NCI-H1694 treated with DMSO at 0.1 percent for 48 hours (cell line): ENCODE measurements at places on chromosomes 5 and 9.

- DNase-seq, result peak; percentile 60
These were observed 51.3 kb downstream of the SNX24 start for GRCh38 chr5:122896598-122897282.

DNA sequence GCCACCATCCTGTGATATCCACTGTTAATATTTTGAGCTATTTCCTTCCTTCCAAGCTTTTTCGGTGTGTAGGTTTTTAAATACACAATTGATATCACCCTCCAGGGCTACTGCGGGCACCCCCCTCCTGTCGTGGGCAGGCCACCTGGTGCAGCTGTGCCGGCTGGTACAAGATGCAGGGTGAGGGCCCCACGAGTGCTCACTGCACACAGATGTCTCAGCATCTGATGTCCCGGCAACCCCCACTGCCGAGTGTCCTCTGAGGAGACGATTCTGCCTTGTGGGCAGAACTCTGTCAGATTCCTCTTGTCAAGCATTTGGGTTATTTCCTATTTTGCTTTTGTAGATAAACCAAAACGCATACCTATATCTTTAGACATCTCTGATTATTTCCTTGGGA lies 25.1 kb downstream of the CACNA1B start:
- DNase-seq, result no peak

- peak; percentile 75 for DNase-seq
These were observed 53.5 kb upstream of the IL7R start for GRCh38 chr5:35803191-35803651.

DNA sequence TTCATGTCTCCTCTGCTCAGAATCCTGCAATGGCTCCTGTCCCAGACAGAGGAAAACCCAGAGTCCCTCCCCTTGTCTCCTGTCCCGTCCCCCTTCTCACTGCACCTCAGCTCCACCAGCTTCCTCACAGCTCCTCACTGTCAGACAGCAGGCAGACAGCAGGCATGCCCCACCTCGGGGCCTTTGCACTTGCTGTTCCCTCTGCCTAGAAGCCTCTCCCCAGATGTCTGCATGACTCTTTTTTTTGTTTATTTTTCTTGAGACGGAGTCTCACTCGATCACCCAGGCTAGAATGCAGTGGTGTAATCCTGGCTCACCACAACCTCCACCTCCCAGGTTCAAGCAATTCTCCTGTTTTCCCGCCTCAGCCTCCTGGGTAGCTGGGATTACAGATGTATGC lies 8.8 kb upstream of the SLC6A7 start:
- no peak for DNase-seq

DNA sequence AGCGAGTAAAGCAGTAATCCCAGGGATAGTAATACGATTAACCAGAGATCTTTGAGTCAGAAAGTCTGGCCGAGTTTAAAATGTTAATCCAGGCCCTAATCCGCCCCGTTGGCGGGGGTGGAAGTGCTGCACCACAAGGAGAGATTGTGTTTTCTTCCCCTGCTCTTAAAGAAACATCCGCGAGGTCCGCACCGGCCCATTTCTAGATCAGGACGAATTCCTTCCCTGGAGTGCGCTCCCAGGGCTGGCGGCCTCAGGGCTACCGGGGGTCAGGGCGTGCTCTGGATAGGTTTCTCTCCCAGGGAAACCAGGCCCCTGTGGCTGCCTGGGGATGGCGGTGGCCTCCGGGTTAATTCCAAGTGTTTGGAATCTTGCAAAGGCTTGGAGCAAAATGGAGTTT lies 9.3 kb upstream of the NEUROG1 start:
- no peak for DNase-seq

- no peak for DNase-seq
These were observed 71.0 kb downstream of the MED10 start for GRCh38 chr5:6307304-6307703.

DNA sequence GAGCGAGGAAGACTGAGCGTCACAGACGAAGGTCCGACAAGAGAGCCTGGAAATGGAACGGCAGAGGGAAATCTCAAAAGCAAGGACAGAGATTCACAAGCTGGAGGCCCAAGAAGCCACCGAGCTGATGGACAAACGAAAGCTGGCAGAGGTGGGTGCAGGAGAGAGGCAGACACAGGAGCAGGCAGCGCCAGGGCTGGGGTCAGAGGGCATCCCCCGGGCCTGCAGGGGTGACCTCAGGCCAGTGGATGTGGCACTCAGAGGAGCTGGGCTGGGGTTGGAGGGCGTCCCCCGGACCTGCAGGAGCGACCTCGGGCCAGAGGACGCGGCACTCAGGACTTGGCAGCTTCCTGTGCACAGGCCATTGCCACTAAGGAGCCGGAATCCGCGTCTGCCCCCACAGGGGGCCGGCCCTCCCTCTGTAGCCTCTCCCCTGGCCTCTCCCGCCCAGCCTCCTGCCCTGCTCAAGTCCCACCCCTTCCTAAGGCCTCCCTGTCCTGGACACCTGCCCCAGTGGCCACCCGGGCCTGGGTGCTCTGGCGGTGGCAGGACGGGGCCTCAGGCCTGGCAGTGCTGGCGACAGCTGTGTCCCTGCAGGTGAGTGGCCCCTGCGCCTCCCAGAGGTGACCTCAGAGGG lies 40.4 kb downstream of the EXD3 start:
- DNase-seq, result no peak

DNA sequence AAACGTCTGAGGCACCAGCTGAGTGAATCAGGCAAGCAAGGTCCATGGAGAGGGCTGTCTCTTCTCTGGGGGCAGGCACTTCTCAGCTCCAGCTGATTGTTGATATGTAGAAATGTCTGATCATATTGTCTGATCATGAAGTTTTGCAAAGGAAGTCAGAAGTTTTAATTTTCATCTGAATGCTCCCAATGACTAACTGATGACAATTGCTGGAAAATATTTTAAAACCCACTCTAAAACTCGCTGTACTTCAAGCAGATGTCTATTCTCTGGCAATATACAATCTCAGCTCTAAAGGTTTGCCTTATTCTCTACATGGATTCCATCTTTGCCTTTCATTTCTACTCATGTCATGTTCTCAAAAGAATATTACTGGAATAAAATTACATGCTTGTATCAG lies 12.7 kb downstream of the PLK2 start:
- no peak for DNase-seq

DNA sequence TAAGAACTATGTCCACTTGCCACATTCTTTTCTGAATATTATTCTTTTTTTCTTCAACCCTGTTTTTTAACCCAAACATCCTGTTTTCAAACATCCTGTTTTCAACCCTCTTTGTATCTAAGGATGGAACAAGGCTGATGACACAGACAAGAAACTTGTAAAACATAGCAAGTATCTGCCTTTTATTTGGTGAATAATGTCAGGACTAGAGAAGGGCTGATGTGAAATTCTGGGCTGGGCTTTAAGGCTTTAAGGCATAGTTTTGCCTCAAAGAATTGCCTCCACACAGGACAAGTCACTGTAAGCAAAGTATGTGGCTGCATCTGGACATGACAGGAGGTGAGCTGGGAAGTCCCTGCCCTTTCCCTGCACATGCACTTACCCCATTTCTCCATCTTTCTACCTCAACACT lies 42.5 kb upstream of the RIC1 start:
- DNase-seq, result no peak

- no peak for DNase-seq
These were observed 16.1 kb downstream of the C9orf50 start for GRCh38 chr9:129604766-129605163.

DNA sequence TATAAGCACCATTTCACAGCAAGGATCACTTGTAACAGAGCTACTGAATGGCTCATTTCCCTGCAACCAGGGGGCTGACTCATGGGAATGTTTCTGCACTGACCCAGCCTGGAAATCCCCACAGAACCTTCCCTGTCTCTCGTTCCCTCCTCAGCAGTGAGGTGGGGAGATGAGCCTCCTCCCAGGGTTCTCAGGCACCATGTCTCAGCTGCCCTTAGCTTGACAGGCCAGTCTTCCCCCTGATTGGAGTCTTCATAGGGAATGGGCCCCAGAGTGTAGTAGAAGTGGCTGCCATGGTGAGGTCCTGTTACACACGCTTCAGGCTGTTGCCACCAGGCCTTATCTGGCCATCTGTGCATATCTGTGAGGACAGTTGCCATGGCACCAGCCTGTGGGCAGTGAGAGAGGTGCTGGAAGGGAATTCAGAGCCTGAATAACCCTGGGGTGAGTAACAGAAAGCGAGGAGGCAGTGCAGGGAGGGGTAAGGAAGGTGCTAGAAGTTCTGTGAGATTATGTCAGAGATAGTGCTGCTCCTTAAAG lies 324.4 kb downstream of the ENC1 start:
- DNase-seq, result no peak

DNA sequence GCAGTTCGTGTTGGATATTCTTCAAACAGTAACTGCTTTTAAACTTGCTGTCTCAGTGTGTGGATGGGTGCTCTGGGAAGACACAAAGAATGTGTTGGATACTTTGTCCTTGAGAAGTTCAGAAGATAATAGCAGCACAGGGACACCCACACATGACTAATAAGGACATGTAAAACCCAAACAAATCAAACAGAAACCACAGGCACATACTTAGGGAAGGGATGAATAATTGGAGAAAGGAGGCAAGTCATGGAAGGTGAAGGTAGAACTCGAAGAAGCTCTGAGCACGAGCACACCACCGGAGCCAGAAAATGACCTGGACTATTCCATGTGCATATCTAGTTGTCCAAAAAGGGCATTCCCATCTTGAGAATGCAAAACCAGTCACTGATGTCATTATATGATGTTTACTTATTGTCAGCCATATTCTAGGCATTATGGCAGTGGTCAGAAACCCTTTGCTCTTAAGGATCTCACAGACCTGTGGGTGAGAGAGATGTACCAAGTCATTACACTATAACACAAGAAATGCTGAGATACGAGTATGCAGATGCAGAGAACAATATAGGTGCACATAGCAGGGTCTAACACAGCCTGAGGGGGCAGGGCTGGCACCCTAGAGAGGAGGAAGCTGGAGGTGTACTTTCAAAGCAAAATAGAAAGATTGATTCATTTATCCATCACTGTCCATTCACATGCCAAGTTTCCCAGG lies 152.9 kb downstream of the PIK3R1 start:
- no peak for DNase-seq

- DNase-seq, result no peak
These were observed 221.6 kb downstream of the MAT2B start for GRCh38 chr5:163727028-163727427.

- DNase-seq, result no peak
These were observed 1.0 kb upstream of the TLE1 start for GRCh38 chr9:81690251-81690851.

DNA sequence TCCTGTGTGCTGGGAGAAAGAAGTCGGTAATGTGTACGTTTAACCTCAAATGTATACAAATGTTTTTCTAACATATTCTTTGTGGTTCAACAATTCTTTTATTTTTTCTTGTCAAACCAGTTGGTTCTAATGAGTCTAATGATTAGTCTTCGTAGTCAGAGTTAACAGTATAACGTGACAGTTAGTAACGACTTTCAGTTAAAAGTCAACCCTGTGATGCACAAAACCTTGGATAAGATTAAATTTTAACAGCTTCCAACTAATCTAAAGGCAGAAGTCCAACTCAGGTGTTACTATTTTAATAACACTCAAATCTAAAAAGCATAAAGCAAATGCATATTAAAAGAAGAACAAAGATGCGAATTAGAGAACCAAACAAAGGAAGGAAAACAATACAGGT lies 47.0 kb downstream of the SEMA6A start:
- DNase-seq, result no peak

- DNase-seq, result no peak
These were observed 119.7 kb upstream of the TARS1 start for GRCh38 chr5:33321026-33321425.
